Renal cortical epithelial cell (primary cell): ENCODE measurements at places on chromosomes 13 and 19. TPM values are rescaled to one million over a fixed set of nuclear protein-coding genes. Genes with fewer than 3 reads are reported as not detected.
A peak's percentile ranks its signal among the peaks of the same experiment; 100 is the strongest.

- DNase-seq, result no peak
Observed at GRCh38 chr13:45218689-45219088, 17.8 kb upstream of the KCTD4 start.

DNA sequence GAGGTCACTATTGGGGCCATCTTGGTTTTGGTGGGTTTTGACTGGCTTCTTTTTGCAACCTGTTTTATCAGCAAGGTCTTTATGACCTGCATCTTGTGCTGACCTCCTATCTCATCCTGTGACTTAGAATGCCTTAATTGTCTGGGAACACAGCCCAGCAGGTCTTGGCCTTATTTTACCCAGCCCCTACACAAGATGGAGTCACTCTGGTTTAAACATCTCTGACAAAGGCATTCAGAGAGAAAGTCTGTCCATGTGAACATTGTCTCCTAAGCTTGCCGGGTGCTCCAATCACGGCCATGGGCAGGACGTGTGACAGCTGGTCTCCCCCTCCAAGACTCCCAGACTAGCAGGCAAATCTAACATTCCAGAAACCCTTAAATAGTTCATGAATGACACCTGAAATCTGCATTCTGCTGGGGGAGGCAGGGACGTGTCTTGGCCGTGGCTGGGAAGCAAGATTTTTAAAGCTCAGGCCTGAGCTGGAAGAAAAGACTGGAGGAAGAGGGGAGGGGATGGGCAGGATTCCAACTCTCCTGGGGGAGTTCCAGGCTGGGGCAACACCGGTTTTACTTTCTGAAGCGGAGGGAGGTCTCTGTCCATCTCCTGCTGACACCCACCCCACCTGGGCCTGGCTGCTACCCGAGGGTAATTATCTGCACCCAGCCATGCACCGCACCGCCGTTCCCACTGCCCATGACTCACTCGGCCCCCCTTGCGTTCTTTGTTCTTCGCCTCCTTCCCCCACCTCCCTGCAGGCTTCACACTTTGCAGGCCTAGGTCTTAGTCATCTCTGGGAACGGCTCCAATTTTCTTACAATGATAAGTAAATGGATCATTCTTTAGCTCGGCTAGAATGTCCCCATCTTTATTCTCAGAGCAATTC, 11.6 kb upstream of the OR1M1 start:
- peak; percentile 97 for DNase-seq

The MYH14 gene
- 0.85 and 36.5 TPM in 2 replicates for total RNA-seq

The LENG1 gene
- 4.0 and 7.3 TPM in 2 replicates for total RNA-seq

The GRK1 gene
- total RNA-seq, result 0.17 TPM in 1 of 2 replicates, not detected in the other
